GM12892 (cell line): ENCODE measurements at places on chromosomes 11 and 22.

DNA sequence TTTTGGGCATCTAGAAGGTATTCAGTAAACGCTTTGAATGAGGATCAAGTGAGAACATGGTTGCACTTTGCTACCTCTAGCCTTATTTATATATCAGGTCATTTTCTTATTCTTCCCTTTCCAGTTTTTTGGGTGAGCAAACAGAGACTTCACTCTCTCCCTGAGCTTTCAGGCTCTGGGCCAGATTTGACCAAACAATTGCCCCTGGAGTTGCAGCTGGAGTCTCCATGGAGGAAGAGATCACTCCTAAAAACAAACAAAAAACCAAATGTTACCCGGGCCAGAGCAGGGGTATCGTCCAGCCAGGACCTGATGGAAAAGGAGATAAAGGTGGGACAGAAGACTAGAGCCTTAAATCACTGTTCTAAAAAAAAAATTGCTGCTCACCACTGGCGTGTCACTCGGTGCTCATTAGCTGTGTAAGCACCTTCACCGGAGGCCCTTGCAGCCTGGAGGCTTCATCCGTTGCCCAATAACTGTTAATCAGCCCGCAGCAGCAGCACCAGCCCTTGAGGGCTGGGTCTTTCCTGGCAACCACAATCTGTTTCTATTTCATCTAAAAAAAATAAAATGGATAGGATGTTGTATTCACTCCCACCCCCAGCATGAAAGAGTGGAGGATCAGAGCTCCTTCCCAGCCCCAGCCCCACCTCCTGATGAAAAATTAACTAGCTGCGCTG lies 125.0 kb downstream of the PKNOX2 start:
- no peak for DNase-seq

DNA sequence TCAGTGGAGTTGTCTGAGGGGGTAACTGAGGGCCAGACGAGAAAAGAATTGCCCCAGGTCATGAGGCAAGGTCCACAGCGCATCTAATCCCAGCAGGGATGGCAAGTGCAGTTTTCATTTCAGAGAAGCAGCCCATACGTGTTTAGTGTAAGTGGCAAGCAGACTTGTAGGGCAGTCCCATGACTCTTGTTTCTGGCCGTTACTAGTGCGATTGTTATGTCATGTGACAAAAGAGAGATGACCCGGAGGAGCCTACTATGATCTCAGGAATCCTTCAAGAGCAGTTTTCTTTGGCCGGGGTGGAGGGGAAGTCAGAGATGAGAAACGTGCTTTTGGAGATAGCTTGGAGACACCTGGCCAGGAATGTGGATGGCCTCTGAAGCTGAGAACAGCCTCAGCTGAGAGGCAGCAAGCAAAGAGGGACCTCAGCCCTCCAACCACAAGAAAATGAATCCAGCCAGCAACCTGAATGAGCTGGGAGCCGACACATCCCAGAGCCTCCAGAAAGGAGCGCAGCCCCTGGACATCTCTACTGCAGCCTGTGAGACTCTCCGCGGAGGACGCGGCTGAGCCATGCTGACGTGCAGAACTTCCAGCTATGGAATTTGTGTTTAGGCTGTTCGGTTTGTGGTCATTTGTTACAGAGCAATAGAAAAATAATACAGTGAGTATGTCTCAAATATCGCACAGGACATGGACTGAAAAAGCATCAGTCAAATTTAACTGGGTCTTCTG lies 44.1 kb upstream of the CDON start:
- DNase-seq, result no peak

DNA sequence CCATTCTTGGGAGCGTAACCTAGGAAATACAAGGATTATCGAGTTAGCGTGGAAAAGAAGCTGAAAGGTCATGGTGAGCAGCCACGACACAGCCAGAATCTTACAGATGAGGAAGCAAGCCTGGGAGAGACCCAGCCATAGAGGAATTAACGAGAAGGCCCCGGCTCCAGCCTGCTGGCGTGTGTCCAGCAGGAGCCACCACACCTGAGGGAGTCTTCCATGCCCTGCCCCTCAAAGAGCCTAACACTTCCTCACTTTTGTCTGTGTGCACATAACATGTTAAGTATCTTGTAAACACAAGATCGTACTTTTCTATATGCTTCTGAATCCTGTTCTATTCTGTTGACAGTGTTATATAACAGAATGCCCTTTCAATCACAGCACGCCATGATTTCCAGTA lies 18.1 kb downstream of the CECR2 start:
- DNase-seq, result no peak

DNA sequence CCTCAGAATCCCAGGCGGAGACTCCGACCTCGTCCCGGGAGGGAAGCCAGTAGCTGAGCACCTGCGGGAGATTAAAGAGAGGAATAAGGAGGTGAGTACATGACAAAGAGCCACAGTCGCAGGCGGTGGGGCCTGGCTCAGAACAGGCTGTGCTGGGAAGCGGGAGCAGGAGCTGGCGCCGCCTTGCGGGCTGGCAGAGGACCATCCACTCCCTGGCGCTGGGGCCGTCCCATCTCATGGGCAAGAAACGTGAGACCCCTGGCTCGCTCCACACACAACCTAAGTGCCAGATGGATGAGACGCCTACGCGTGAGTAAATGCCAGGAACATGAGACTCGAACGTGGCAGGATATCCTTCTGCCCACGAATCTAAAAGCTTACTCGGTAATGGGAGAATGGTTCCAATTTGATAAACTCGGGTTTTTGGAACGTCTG lies 6.3 kb downstream of the CEND1 start:
- DNase-seq, result no peak

DNA sequence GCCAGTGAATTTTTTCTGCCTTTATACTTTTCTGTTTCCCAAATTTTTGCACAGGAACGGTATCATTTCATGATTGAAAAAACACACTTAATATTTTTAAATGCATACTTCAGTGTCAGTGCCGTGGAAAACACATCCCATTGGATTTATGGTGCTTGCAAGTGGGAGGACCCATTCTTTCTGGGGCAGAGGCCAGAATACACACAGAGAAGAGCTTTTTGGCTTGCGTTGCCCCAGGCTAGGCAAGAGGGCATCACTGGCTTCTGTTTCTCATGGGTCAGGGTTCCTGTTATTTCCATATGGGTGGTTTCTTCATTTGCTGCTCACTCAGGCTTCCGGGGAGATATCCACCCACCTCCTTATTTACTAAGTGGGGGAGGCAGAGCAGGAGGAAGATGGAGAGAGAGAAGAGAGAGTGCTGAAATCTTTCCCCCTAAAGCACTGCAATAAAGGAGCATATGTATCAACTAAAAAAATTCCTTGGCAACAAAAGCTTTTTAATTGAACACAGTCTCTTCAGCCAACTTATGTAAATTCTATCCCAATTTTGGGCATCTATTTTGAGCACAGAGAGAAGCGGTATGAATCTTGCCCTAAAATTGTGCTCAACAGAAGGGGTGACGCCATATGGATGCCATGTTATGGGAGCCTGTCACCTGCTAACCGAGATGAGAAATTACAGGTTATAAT lies 66.0 kb upstream of the KIRREL3 start:
- no peak for DNase-seq

- no peak for DNase-seq
Observed at GRCh38 chr22:19062943-19063308, 59.3 kb downstream of the DGCR2 start.

DNA sequence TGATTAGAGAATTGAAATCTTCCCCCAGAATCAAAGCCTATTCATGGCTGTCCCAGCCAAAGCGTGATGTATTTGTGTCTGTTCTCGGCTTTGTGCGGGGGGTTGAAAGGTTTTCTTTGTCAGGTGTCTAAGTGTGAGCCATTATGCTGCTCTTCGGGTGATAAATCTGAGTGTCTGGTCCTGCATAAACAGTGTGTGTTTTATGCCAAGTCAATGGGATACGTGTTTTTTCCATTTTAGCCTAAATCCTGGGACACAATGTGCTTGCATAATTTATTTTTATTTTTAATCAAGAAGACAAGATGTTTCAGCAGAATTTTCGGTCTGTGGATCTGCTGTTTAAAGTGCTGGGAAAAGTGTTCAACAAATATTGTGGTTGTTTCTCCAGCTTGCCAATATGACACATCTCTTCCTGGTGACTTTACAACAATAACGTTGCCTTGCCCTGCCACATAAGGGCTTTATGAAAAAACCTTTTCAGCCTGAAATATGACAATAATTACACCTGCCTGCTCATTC lies 267.8 kb downstream of the TBC1D22A start:
- DNase-seq, result no peak

DNA sequence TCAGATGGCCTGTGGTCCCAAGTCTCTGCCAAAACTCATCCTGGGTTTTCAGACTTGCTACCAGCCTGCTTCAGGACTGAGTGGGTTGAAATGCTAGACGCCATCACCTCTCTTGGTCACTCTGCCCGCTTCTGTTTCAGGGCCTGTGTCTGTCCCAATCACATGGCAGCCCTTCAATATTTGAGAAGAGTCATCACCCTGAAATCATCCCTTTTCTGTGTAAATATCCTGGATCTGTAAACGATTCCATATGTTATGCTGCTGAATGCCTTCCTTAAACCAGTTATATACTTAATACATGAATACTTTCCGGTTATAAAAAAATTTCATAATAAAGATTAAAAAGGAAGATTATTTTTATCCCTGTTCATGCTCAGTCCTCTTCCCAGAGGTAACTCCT lies 39.8 kb upstream of the TLCD5 start:
- DNase-seq, result no peak

DNA sequence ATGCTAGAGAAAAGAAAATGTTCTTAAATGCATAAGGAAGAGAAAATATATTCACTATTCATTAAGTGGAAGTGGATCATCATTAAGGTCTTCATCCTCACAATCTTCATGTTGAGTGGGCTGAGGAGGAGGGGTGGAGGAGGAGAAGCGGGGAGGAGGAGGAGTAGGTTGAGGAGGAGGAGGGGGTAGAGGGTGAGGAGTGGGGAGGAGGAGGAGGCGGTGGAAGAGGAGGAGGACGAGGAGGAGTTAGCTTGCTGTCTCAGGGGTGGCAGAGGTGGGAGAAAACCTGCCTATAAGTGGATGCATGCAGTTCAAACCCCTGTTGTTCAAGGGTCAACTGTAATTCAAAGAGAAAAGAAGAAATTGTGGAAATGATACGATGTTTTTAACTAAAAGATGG lies 71.6 kb downstream of the MYEOV start:
- no peak for DNase-seq

DNA sequence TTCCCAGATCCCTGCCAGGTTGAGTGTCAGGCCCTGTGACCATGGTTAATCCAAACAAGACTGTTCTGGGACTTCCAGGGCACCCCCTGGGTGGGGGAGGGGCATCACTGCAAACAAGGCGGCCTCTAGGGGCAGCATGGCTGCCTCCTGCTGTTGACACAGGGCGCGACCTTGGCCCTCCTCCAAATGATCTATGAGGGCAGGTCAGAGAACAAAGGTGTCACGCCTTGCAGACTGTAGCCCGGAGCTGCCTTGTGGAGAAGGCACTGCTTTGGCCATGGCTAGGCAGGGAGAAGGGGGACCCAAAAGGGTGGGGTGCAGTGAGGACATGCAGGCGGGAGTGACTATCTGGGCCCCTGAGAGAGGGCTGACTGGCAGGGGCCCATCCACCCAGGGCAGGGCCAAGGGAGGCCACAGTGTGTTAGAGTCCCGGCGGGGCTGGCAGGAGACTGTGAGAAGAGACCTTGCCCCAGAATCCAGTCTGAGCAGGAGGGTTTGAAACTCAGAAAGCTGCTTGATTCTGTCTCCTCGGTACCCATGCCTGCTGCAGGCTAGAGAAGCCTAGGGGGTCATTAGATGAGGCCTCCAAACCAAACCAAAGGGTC lies 35.6 kb downstream of the KCNC1 start:
- no peak for DNase-seq

DNA sequence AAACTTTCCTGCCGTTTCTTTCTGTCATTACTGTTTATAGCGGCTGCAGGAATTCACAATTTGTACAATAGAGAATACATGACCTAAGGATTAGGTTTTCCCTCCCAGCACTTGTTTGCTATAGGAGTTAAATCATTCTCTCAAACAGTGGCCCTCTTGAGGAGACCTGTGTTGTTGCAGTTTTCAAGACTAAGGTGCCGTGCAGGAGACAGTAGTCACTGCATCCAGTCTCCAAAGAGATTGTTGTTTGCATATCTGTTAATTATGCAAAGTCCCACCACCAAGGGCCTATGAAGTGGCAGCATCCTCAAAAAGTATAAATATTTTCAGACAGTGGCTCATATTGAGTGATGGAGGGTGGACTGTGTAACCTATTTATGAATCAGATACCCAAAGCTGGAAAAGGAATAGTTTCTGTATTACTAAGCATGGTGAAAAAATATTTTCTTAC lies 2.3 kb downstream of the PRSS23 start:
- no peak for DNase-seq

DNA sequence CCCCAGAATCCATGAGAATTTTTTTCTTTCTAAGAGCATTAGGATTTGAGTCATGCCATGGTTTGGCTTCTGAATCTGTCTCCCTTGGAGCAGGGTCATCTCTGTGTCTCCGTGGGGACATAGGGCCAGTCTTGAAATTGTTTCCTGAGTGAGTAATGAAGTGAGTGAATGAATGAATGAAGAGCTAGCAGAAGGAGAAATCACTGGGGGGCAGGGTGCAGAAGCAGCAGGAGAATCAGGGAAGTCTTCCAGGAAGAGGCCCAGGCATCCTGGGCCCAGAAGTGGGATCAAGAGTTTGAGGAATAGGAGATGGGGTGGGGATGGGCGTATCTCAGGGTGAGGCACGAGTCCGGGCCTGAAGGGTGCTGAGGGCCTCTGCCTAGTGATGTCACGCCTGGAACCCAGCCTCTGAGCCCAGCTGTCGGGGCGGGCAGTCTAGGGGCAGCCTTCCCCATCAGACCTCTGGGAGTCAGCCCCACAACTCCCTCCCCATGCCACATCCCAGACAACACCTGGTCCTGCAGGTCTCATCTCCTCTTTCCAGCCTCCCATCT lies 12.5 kb upstream of the MGAT3 start:
- DNase-seq, result no peak

- no peak for DNase-seq
Observed at GRCh38 chr11:2738551-2739431, 39.0 kb upstream of the KCNQ1OT1 start.

DNA sequence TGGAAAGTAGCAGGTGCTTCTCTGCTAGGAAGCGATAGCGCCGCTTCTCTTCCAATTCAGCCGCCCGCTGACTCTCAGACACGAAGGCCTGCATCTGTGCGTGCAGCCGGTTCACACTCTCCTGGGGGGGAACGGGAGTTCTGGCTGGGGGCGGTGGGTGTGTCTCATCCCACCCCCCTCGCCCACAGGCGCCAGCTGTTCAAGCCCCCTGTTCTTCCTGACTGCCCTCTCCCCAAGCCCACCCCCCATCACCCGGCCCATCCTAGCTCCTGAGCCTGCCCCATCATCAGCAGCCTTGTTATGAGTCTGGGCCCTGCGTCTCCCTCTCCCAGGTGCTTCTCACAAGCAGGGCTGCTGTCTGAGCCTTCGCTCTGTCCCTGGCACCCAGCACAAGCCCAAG lies 13.1 kb upstream of the SLC16A8 start:
- no peak for DNase-seq

DNA sequence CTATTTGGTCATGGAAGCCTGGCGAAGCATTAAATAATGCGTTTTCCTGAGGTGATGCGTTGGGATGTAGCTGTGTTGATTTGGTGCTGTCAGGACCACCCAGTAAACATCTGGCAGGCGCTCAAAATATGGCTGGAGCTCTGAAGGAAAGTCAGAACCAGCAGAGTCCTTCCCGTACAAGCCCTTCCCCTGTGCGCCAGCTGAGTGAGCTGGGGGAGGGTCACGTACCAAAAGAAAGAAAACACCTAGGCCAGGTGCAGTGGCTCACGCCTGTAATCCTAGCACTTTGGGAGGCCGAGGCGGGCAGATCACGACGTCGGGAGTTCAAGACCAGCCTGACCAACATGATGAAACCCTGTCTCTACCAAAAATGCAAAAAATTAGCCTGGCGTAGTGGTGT lies 55.6 kb upstream of the CECR2 start:
- DNase-seq, result no peak

GRCh38 chr11:128471138-128471661 lies 116.2 kb downstream of the ETS1 start:
- DNase-seq, result no peak

- DNase-seq, result no peak
Observed at GRCh38 chr11:86627776-86628455, 44.5 kb downstream of the ME3 start.
